ENCODE measurements at places on chromosomes 12 and 14.

DNA sequence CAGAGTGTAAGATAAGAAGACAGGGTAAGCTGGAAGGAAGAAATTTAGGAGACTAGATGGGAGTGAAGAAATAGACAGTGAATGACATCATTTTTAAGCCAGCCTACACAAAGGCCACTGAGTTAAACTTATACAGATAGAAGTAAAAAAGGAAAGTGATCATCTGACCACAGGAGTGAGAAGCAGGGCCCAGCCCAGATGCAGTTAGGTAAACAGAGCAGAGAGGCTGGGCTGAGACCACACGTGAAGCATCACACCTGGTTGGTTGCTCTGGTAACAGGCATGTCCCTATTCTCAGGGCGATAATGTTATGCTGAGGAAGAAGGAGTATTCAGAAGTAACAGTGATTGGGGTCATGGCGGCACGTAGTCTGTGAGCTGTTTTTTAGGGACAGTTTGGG, 1079.4 kb downstream of the AACS start:
- DNase-seq: no peak

- DNase-seq: peak; percentile 43
Measured at GRCh38 chr14:49405291-49405690, 180.9 kb downstream of the RPS29 start.

DNA sequence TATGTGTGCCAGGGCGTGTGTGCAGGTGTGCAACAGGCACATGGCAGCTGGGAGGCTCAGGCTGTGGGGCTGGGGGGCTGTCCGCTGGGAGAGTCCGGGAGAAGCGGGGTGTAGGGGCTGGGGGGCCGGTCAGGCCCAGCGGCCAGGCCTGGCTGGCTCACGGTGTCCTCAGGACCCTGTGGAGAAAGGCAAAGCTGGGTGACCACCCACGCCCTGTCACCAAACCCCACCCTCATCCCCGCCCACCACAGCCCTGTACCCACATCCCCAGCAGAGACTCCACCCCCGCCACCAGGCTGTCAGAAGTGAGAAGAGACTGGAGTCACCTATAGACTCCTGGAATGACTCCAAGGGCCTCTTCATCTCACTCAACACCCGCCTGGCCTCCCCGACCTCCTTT, 85.3 kb downstream of the SCARB1 start:
- no peak for DNase-seq

DNA sequence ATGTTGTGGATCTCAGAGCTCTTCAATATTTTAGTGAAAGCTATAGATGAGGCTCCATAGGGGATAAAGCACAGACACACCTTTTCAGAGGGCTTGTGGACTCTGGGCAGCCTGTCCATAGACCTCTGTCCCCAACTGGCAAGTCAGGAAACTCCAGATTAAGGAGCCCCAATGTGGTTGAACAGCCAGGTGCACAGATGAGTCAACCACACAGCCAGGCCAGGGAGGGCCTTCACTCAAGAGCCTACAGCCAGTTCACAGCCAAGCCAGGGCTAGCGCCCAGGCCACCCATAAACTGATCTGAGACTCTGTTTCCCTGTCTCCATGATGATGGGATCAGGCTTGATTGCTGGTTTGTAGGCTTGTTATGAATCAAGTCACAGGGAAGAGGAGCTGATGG, 1.0 kb upstream of the BDKRB2 start:
- no peak for DNase-seq

DNA sequence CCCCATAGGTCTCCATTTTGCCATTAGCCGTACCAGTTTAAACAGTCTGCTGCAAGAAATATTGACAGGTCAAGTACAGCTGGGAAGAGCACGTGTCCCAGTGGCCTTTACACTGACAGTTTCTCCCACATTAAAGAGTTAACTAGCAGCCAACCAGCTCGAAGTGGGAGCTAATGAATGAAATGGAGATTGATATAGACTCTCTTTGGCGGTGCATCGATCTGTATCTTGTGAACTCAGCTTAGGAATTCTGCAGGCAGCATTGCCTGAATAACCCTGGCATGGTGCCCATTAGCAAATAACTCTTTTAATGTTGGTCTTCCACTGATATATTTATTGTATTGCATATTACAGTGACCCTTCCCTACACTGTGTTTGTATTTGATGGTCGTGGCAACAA, 319.4 kb downstream of the EGLN3 start:
- no peak for DNase-seq

DNA sequence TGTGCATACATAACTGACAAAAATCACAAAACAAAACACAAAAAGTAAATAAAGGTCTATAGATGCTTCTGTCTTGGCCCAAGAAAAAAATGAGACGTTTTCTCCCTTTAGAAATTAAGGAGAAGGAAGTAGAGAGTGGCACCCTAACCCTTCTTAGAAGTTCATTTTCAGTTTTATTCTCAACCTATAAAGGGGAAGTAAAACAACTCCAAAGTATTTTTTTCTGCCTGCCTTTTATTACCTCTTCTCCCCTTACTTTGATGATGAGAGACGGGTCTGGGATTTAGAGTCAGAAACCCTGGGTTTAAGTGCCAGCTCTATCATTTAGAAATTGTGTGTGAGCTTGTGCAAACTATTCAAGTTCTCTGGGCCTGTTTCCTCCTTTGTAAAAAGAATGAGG, 2.8 kb downstream of the PRIM1 start:
- no peak for DNase-seq

- DNase-seq: no peak
Measured at GRCh38 chr14:104267895-104268294, 129.5 kb downstream of the KIF26A start.

DNA sequence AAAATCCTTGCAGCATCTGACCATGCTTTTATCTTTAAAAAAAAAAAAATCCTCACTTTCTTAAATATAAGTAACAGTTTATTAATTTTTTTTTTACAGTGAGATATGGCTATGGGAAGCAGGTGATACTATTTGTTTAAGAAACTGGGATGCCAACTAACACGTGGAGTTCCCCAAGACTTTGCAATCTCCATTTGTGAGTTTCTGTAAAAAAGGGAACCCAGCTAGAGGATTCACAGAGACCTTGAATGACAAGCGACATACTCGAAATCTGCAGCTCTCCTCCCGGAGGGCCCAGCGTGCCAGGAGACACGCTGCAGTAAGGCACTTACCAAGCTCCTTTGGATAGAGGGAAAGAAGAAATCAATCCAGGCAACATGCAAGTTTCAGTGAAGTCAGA, 30.1 kb downstream of the SLC15A4 start:
- no peak for DNase-seq

DNA sequence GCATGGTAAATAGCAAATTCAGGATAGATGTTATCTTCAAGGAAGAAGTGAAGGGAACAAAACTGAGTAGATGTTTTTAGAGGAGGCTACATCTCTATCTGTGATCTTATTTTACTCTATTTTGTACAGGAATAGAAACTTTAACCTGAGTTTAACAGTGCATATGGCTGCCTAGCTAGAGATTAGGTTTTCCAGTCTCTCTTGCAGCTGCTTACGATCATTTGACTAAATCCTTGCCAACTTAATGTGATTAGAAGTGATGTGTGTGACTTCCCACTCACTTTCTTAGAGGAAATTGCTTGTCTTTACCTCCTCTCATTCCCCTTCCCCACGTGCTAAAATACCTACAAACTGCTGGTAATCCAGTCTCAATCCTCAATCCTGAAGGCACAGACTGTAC, 26.5 kb upstream of the SLC15A5 start:
- DNase-seq: no peak

DNA sequence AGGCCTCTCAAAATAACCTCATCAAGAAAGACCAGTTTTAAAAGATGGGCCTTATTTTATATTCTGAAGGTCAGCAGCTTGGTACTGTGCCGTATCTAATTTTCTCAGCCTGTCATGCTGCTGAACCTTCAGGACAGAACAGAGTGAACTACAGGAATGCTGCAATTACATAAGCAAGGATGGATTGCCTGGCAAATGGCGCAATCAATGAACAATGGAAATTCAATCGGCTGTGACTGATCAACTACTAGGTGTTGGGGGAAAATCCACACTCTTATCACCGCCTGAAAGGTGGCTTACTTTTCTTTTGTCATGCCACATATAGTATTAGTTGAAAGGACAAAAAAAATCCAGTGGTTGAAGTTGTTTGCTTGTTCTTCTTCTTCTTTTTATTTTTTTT, 8.5 kb downstream of the ACSS3 start:
- no peak for DNase-seq

DNA sequence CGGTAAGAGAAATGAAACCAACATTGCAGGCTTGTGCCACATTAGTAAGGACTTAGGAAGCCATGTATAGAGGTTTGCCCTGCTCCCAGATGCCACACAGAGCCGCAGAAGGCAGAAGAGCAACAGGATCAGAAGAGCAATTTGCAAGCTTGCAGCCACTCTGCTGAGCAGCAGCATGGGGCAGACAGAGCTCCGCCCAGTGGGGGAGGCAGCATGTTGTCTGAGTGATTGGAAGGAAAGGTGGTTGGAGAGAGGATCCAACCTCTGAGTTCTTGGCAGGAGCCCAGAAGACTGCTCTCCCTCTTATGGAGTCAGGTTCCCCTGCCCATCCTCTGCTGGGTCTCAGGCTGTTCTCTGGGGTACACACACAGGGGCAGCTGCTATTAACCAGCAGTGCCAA, 2.3 kb upstream of the KRT6A start:
- no peak for DNase-seq

DNA sequence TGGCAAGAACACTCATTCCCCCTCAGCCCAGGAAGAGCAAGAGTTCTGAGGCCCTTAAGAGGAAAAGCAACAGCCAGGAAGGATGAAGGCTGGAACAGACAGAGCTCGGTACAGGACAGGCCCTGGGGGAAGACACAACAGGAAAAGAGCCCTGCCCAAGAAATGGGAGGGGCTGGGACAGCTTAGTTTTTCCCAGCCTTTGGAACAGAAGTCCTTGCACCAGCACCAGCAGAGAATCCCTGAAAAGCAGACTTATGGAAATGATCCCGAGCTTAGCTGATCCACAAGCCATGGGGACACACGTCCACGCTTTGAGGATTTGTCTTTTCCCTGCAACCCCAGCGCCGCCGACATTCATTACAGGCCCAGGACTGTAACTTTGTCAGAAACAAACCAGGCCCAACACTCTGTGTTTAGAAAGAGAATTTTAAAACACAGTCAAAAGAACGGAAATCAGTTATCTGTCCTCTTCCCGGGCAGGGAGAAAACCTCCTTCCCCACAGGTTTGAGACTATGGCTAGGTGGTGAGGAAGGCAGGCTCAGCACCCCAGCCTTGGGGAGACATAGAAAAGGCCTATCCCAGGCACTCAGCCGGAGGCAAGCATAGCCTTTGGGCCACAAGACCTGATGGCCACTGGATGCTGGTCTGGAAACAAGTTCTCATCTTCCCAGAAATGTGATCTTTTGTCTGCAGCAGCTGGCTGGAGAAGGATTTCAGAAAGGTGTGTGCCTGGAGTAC, 4.0 kb upstream of the AVIL start:
- DNase-seq: no peak

- no peak for DNase-seq
Measured at GRCh38 chr12:69055706-69056105, 122.7 kb upstream of the CPM start.

DNA sequence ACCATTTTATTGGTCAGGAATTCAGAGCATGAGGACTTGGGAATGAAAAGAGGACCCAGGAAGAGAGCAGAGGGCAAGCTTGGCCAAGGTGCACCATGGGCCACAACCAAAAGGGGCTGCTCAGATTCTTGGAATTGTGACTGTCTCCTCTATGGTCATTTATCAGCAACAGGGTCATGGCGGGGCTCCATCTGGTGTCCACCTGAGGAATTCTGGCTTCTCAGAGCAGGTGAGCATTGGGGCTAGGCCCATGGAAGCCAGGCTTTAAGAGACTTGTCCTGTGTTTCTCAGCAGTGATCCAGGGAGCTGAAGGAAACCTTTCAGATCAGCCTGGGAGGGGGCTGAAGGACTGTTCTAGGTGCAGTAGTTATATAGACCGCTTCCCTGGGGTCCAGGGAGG, 2.6 kb upstream of the RIN3 start:
- no peak for DNase-seq

DNA sequence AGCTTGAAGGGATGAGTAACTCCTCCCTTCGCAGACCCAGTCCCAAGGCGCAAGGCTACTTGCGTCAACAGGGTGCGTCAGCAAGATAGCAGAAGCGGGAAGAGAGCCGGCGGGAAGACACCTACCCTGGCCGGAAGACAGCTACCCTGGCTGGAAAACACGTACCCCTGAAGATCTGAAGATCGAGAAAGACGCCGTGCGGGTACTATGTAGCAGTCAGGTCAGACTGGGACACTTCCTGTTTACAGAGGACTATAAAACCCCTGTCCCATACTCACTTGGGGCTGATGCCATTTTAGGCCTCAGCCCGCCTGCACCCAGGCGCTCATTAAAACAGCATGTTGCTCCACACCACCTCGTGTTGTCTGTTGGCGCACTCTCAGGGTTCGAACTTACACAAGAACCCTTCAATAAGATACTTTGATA, 80.9 kb downstream of the ABCD2 start:
- DNase-seq: no peak

DNA sequence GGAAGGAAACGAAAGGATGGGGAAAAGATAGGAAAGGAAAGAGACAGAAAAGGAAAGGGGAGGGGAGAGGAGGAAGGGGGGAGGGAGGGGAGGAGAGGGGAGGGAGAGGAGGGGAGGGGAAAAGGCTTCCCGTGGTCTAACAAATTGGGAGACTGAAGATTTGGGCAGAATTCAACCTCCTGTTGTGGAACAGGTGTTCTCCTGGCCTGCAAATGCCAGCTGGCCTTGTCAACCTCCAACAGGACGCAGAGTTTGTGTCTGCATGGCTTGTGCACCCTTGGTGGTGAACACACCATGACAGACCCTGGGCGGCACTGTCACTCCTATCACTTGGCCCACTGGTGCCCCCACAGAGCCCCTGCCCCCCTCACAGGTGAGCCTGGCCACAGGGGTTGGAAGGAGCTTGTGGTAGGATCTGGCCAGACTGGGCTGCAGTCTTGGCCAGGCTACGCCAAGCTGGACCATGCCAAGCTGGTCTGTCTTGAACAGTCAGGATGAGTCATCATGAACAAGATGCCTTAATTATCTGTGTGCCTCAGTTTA, 321.6 kb downstream of the BCL11B start:
- DNase-seq: no peak

DNA sequence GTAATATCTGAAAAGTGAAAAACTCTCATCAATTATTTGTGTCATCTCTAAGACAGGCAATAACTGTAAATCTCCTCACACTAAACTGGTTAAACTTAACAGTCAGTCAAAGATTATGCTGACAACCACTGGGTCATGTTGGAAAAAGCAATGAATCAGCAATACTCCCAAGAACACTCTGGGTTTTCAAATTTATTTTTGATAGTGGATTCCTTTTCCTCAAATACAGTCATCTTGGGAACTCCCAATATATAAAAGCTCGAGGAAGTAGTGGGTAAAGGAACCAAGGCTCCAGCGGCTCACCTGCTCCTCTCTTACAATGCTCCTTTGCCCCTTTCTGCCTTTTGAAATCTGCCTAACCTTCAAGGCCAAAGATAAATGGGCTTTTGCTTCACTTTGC, 70.0 kb downstream of the ARMH4 start:
- peak; percentile 44 for DNase-seq

Data from stromal cell of bone marrow (primary cell).